ENCODE measurements at places on chromosomes 4 and X.

DNA sequence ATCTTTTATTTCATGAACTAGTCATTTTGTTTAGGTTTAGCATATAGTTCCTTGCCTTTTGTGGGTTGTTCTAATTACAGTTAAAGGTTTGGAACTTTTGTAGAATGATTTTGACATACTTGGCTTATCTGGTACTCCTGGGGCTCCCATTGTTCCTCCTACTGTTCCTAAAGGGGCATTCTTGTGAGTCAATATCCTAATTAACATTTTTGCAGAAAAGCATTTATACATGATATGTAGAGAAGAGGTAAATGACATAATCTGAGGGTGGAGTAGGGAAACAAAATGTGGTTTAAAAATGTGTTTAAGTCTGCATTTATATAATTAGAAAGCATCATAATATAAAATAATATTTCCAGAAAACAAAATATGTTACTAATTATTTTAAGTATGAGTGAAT lies 529.2 kb downstream of the FAT4 start:
- no peak for DNase-seq

GRCh38 chr4:169115144-169115896 lies 105.3 kb upstream of the CBR4 start:
- DNase-seq, result no peak

DNA sequence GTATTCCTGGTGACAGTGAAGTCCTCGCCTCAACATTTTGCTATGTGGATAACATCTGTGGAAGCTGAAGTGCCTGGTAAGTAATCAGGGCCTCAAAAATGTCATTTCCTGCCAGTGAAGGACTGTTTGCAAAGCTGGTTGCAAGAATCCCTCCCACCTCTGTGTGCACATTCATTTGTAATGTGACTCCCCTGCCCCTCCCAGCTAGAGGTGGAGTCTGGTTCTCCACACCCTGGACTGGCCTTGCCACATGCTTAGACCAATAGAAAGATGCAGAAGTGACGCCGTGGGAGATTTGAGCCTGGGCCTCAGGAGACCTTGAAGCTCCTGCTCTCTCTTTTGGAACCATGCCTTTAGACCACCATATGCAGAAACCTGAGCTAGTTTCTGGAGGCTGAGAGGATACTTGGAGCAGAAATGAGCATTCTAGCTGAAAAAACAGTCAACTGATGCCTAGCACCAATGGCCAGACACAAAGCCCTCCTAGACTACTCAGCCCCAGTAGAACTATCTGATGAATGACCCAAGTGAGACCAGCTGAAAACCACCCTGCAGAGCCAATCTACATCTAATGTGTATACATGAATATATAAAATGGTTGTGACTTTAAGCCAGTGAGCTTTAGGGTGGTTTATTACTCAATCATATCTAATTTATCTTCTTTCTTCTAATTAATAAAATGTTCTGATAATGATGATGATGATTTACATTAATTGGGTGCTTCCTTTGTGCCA lies 47.8 kb upstream of the CRMP1 start:
- DNase-seq, result no peak

DNA sequence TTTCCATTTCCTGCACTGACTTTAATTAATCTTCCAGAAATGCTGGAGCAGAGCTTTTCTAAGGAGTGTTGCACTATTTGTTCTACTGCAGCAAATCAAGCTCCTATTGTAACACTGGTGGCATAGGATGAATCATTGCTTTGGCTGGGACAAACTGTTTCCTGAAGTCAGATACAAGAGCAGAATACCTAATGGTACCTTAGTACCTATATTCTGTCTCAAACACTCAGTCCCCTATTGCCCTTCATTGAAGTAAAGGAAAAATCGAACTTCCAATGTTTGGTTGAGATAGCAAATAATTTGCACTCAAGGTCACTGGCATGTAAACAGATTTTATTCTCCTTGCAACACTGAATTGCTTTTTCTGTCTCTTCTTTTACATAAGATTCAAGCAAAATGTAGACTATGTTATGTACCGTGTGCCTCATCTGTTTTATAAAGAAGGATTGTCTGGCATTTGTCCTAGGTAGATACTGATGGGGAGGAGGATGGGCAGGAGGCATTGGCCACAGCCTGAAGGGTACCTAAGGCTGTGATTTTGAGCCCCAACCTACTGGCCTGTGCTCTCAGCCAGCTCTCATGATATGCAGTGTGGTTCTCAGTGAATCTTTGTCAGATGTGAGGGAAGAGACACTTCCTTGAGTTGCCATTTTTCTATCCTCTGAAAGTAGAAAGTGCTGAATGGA lies 141.6 kb downstream of the AASDH start:
- DNase-seq, result no peak

- no peak for DNase-seq
Measured at GRCh38 chrX:41541386-41541785, 94.2 kb downstream of the NYX start.

DNA sequence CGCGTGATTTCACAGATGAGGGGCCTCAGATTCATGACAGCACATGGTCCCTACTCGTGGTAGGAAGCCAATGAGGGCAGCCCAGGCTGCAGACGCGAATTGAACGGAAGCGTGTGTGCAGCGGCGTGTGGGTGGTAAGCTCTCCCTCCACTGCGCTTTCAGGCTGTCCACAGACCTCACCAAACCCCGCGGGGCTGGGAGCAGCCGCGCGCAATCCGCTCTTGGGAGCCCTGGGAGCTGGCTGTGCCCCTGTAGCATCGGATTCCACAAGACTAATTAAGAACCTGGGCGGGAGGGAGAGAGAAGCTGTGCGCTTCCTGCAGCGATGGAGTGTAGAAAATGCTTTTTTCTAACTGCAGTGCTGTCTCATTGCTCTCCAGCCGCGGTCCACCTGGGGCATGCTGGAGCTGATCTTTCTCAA lies 134.9 kb downstream of the STOX2 start:
- DNase-seq, result no peak

DNA sequence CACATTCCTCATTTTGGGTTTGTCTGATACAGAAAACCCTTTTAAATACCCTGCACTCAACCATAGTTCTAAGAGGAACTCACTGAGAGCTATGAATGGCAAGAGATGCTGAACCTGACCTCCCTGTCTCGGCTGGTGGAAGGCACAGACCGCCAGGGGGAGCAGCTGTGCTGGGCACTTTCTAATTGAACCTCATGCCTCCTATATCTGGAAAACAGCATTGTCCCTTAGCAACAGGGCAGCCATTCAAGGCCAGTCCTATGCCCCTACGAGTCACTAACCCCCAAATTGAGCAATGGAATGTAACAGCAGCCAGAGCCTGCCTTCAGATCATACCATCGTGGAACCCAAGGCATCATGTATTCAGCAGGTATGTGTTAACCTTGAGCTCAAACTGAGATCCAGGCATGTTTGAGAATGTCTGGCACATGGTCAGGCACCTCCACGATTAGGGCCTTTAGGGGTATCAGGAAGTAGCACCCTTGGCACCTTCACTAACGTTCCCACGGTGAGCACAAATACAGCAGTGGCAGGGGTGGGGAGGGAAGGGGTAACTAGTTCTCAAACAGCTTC lies 5.1 kb downstream of the USP27X start:
- DNase-seq, result peak; percentile 40

DNA sequence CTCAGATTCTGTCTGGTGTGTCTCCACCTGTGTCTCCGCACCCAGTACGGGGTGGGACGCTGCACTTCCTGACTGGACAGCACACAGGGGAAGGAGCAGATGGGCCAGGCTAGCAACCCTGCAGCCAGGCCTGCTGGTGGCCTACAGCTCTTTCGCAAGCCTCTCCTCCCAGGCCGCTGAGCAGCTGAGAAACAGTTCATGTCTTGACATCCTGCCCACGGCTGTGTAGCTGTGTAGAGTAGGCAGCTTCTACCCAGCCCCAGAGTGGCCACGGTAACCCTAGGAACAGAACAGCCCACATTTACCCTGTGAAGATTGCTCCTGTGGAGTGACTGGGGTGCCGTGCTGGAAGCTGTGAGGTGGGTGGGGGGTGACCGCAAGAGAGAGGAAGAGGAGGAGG lies 38.9 kb downstream of the CCNQ start:
- DNase-seq, result no peak

DNA sequence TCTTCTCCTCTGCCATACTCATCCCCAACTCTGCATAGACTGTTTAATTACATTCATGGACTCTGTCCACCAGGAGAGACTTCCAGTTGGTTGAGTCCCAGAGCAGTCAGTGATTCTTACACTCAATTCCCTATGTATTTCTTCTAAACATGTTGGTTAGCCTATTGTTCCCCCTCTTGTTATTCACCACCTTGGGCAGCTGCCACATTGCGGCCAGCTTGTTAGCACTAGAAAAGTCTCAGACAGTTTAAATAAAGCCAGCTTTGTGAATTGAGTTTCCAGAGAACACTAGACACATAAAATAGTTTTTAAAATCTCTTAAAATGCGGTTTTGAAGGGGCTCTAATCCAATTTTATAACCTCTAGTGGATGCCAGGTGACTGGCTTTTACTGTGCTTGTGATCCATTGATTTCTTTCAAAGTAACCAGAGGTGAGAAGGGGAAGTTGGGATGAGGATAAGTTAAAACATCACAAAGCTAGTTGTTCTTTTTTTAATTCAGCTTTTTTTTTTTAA lies 827.7 kb downstream of the FSTL5 start:
- no peak for DNase-seq

- DNase-seq, result no peak
Measured at GRCh38 chrX:23989689-23990088, 37.3 kb downstream of the KLHL15 start.

GRCh38 chr4:128823025-128823661 lies 13.6 kb downstream of the JADE1 start:
- no peak for DNase-seq

DNA sequence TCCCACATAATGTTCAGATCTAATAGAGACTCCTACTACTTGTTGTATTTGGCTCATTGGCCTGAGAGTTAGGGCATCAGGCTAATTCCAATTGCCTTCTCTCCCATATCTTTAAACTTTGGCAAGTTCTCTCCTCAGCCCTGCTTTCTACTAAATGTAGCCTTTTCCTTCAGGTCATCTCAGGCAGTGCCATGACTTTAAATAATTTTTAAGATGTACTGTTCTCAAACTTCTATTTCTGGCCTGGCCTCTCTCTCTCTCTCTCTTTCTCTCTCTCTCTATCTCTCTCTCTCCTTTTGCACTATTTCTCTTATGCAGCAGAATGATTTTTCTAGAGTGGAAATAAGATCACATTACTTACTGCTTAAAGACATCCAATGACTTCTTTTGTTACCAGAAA lies 114.5 kb upstream of the PAQR3 start:
- DNase-seq, result no peak

GRCh38 chr4:66609014-66609413 lies 936.3 kb downstream of the CENPC start:
- no peak for DNase-seq

GRCh38 chrX:117305168-117305766 lies 811.3 kb downstream of the KLHL13 start:
- DNase-seq, result no peak

- no peak for DNase-seq
Measured at GRCh38 chrX:36963852-36964251, 44.3 kb upstream of the FAM47C start.

GRCh38 chrX:40147971-40148370 lies 50.2 kb upstream of the BCOR start:
- DNase-seq, result no peak

DNA sequence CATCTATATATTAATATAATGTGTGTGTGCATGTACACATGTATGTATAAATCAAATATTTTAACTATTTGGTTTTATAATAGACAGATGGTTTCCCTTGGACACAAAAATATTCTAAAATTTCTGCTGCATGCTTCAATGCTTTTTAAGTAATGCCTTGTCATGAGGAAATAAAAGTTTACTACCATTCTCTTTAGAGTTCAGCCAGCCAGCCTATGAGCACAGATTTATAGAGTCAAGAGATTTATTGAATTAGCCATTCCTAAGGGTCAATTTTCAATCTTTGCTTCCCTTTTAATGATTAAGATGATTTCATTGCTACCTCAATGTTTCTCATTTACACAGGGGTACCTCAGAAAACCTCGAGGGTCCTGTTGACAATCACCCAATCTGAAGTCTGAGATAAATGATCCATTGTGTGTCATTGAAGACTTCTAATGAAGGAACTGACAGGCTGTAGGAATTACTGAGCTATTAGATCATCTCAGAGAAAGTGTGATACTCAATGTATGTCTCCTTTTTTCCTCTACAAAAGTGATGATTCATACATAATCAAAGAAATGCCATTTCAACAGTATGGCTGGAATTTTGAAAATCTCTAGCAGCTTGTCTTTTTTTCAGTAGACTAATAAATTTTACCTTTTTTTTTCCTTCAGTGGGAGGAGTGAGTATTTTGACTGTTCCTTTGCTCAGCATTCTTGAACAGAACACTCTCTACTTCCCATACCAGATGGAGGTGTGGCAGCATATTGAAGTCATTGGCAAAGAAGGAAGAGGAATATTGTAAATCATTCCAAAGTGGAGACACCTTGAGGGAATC lies 222.6 kb upstream of the PCDH18 start:
- DNase-seq, result no peak

DNA sequence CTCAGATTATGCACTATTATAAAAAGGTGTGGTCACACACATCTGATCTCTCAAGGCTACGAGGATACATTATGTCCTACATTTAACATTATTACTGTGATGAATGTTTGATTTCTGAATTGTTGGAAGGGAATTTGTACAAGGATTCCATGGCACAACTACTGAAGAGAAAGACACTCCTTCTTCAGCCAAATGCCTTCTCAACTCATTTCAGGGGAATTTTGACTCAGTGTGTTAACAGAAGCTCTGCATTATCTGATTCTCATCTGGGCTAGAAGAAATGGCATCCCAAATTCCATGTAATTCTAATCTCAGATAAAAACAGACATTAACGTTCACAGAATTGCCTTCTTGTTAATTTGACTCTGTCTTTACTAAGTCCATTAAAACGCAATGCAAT lies 477.7 kb downstream of the PDGFC start:
- DNase-seq, result no peak

GRCh38 chr4:141037446-141037845 lies 95.8 kb downstream of the RNF150 start:
- DNase-seq, result no peak

DNA sequence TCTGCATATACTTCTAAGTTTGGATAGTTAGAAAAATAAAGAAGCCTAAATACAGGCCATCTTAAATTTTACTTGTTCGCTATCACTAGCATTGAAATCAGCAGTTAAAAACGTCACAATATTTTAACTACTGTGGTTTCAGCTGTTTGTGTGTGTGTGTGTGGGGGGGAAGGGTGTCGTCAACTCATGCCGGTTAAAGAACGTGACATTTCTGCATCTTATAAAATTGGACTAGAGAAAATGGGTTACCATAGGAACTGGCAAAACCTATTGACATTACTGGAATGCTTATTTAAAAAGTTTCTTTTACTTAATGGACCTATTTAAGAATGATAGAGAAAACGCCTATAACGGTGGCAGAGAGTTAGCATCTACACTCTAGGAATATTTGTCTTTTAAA lies 1.2 kb upstream of the CNKSR2 start:
- DNase-seq, result no peak

GRCh38 chrX:22135994-22136684 lies 104.0 kb downstream of the PHEX start:
- no peak for DNase-seq

GRCh38 chrX:151722241-151722846 lies 6.5 kb downstream of the FATE1 start:
- no peak for DNase-seq

Data from T follicular helper cell (primary cell).